Esophagus squamous epithelium (tissue), 5 donors: ENCODE measurements at places on chromosomes 2 and 18.

- no peak for DNase-seq
Measured at GRCh38 chr2:66494708-66495107, 59.8 kb downstream of the MEIS1 start.

GRCh38 chr2:125318740-125319139, 1293.7 kb downstream of the CNTNAP5 start:
- no peak for DNase-seq

- DNase-seq: no peak
Measured at GRCh38 chr2:172763079-172763478, 27.4 kb downstream of the RAPGEF4 start.

DNA sequence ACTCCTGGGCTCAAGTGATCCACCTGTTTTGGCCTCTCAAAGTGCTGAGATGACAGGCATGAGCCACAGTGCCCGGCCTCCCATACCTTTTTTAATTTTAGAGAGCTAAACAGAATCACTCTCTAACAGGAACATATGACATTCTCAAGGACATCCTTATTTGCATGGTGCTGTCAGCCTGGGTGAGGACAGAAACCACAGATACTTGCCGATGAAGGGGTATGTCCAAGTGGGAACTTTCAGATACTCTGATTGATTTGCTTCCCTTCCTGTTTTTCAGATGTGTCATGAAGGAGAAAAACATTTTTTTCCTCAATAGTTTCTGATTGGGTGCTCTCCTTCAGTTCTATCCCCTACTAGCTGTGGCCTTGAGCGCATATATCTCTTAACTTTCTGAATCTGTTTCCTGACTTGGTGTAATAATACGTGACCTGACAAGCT, 49.6 kb downstream of the MYO3B start:
- DNase-seq: no peak

- no peak for DNase-seq
Measured at GRCh38 chr2:195759877-195760276, 102.9 kb downstream of the SLC39A10 start.

DNA sequence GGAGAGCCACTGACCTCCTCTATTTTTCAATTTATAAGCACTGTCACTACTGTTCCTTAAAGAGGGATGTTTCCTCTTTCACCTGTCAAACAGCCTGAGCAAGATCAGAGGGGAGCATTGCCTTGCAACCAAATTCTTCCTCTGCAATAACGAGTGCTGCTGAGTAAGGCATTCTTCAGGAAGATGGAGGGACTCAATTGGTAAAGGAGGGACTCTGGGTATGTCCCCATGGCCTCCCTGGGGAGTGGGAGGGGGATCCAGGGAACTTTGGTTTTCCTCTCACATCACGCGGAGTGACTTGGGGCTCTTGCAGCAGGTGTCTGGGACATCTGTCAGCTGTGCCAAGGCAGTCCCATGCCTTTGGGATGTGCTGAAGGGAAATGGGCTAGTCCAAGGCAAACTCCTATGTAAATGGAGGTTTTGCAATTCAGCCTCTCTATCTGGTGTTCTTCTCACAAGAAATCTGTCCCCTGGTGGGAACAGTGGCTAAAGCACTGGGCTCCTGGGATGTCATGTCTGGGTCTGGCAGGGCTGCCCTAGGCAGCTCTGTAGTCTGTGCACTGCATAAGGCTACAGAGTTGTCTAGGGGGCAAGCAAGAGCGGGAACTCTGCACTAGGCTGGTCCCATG, 14.4 kb upstream of the HES6 start:
- DNase-seq: no peak
